CD4-positive, alpha-beta T cell treated with Interleukin-15 for 4 hours (primary cell): ENCODE measurements at places on chromosomes 7 and 10.

- no peak for DNase-seq
Measured at GRCh38 chr10:1185911-1186682, 129.9 kb downstream of the WDR37 start.

- no peak for DNase-seq
Measured at GRCh38 chr10:31303212-31303611, 15.8 kb upstream of the ZEB1 start.

DNA sequence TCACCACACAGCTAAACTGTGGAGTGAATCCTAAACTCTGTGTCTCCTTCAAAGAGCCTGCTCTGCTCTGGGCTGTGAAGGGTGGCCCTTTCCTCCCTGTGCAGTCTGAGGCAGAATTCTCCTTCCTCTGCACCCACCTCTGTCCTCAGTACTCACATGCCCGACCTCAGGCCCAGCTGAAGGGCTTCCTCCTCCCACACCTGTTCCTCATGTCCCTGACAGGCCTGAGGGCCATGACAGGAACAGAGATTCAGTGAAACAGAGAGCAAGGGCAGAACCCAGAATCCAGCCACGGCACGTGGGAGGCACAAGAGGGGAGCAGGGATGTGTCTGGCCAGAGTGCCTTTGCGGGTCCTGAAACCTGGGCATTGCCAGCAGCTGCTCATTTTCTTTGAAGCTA lies 13.9 kb downstream of the CREB3L2 start:
- no peak for DNase-seq

- no peak for DNase-seq
Measured at GRCh38 chr10:97842656-97843280, 6.9 kb upstream of the GOLGA7B start.

GRCh38 chr10:131802996-131803395 lies 97.8 kb upstream of the PPP2R2D start:
- DNase-seq = no peak

DNA sequence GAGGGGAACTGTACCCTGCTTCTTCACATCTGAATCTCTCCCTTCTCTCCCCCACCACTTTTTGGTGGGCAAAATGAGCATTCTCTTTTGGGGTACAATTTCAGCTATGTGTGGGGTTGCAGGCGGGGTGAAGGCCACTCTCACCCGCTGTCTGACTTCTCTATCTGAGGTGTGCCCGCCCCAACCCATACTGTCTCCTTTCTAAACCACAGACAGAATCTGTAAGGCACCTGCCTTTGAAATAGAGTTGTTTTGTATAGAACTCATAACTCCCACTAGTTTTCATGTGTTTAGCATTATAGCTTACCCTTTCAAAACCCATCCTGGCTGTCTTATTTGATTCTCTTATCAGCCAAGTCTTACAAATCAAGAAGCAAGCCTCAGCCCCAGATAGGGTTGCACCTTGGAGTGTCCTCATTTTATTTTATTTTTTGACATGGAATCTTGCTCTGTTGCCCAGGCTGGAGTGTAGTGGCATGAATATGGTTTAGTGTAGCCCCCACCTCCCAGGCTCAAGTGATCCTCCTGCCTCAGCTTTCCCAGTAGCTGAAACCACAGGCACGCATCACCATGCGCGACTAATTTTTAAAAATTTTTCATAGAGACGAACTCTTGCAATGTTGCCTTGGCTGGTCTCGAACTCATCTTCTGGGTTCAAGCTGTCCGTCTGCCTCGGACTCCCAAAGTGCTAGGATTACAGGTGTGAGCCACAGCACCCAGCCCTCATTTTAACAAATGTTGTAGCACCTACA lies 11.9 kb downstream of the TSPAN14 start:
- DNase-seq = peak; percentile 74

- no peak for DNase-seq
Measured at GRCh38 chr10:58637352-58637751, 124.7 kb downstream of the BICC1 start.
